NCI-H345 (cell line): ENCODE measurements at places on chromosomes 5 and 9.
A peak's percentile ranks its signal among the peaks of the same experiment; 100 is the strongest.

DNA sequence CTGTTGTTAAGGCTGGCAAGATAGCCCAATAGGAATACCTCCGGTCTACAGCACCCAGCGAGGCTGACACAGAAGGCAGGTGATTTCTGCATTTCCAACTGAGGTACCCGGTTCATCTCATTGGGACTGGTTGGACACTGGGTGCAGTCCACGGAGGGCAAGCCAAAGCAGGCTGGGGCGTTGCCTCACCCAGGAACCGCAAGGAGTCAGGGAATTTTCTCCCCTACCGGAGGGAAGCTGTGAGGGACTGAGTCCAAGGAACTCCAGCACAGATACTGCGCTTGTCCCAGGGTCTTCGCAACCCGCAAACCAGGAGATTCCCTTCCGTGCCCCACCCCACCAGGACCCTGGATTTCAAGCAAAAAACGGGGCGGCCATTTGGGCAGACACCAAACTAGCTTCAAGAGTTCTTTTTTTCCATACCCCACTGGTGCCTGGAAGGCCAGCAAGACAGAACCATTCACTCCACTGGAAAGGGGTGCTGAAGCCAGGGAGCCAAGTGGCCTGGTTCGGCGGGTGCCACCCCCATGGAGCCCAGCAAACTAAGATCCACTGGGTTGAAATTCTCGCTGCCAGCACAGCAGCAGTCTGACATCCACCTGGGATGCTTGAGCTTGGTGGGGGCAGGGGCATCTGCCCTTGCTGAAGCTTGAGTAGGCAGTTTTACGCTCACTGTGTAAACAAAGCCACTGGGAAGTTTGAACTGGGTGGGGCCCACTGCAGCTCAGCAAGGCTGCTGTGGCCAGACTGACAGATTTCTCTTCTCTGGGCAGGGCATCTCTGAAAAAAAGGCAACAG is 647.2 kb downstream of the BNC2 start:
- DNase-seq = peak; percentile 27

- no peak for DNase-seq
Observed at GRCh38 chr5:168106008-168106761, 185.3 kb upstream of the WWC1 start.

- no peak for DNase-seq
Observed at GRCh38 chr5:110510146-110510545, 216.3 kb downstream of the TMEM232 start.

DNA sequence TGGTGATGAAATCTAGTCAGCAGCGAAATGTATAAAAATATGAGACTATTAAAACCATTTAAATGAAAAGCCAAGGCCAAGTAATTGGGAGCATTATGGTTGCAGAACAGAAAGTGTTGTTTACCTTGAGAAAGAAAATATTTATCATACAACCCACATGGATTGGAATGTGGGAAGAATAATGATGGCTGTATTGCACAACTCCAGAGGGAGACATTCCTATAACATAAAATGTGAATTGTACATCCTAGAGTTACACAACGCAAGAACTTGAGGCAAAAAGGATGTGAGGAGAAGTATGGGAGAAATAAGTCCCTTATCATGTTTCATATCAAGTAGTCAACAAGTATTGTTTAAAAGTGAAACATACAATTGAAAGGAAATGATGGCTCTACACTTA is 1014.0 kb upstream of the SEMA6A start:
- DNase-seq = no peak

GRCh38 chr5:33184367-33184766 is 256.4 kb upstream of the TARS1 start:
- no peak for DNase-seq
